Left renal pelvis (tissue), 4 donors: ENCODE measurements at places on chromosomes 3 and 15.

GRCh38 chr15:59244337-59244736, 37.7 kb downstream of the LDHAL6B start:
- peak; percentile 19 for DNase-seq

DNA sequence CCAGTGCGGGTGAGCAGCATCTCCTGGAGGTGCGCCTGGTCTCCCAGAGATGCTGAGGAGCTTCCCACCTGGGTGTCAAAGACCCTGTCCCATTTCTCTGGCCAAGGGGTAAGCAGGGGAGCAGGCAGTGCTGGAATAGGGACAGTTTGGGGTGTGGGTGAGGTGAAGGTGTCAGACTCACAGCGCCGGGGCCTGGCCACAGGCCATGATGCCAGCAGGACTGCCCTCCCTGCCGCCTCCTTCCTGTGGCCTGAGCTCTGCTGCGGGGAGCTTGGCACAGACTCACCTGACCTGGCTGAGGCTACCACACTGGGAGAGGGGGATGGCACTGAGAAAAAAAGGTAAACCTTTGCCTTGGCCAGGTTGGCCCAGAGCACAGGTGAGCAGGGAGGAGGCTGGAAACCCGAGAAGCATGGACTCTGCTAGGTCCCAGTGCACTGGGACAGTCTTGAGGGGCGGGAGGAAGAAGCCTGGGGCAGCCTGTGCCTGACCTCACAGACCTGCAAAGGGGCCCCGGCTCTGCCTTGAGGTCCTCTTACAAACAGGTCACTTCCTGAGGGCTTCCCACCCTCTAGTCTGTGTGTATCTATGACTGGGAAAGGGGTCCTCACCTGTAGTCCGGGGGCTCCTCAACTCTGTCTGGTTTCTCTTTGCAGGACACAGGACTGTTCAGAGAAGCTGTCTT, 28.2 kb downstream of the GRAMD2A start:
- no peak for DNase-seq

DNA sequence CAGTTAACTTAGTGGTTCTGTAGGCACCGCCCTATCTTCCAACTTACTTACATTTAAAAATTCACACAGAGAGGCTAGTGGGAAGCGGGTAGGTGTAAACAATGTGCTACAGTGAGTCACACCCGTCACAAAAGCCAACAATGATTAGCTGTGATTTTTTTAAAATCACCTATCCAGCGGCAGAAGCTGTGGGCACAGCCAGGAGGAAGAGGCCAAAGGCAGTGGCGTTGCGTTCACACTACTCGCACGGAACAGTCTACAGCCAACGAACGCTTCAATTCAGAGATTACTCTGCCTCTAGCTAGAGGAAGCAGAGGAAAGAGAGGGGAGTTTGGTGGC, 2.5 kb upstream of the NLGN1 start:
- no peak for DNase-seq

DNA sequence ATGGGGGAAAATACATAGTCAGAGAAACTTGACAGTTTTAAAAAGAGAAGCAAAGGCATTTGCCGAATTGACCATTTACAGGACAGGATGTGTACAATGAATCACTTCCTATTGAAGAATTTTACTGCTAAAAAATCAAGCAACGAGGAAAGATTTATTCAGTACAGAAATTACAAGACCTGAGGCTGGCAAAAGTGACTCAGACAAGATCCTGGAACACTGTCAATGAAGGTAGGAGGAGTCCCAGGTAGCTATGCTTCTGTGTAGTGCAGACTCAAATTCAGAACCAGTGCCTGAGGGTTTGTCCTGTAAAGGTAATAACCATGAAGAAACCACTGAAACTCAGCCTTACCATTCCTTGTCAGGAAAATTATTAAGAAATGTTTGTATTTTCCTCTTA, 120.9 kb downstream of the ZMAT3 start:
- DNase-seq, result no peak

- DNase-seq, result no peak
Observed at GRCh38 chr15:56207092-56207491, 36.6 kb downstream of the RFX7 start.

DNA sequence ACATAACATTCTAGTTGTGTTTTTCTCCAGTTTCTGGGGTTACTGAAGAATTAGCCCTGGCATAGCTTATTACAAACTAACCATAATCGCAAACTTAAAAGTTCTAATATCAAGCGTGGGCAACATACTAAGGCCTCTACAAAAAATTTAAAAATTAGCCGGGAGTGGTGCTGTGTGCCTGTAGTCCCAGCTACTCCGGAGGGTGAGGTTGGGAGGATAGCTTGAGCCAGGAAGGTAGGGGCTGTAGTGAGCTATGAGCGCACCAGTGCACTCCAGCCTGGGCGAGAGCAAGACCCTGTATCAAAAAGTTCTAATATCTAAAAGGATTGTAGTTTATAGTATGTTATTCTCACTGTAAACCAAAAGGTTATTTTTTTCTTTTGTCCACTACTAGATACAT, 1.1 kb downstream of the OIP5 start:
- DNase-seq, result no peak

GRCh38 chr3:110378481-110378880, 693.1 kb upstream of the NECTIN3 start:
- no peak for DNase-seq

DNA sequence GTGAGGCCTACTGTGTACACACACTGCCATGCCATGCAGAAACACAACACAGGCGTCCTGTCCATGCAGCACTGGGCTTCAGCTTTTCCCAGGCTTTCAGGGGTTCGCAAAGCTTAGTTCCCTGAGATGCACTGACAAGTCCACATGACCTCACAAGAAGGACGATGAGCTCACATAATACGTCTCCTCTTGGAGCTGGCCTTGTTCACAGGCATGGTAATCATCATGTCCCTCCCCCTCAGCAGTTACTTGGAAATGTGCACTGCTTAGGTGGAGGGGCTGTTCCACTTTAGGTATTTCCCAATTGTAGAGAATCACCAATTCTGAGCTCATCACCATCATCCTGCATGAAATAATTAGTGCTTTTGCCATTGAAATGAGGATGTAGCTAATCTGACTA, 308.8 kb downstream of the LRTM1 start:
- no peak for DNase-seq

DNA sequence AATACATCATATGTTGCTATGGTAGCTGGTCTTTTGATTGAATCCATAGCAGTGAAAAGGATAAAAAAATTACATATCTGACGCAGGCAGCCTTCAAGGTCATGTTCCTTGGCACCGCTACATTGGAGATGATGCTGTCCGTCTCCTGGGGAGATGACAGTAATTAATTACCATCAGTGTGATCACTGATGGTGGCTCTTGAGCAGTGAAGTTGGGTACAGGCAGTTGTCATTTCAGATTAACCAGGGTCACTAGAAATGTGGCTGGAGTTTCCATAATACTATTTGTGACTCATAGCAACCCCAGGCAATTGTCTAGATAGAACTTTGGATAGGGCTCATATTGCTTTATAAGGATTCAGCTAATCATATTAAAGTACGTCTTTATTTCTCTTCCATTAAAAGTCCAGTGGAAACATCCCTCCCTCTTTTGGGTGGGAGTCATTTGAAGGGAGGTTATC, 136.3 kb downstream of the THSD4 start:
- no peak for DNase-seq

GRCh38 chr3:123686251-123686650, 101.4 kb upstream of the HACD2 start:
- DNase-seq, result no peak

GRCh38 chr3:41364736-41365135, 165.4 kb downstream of the CTNNB1 start:
- no peak for DNase-seq

DNA sequence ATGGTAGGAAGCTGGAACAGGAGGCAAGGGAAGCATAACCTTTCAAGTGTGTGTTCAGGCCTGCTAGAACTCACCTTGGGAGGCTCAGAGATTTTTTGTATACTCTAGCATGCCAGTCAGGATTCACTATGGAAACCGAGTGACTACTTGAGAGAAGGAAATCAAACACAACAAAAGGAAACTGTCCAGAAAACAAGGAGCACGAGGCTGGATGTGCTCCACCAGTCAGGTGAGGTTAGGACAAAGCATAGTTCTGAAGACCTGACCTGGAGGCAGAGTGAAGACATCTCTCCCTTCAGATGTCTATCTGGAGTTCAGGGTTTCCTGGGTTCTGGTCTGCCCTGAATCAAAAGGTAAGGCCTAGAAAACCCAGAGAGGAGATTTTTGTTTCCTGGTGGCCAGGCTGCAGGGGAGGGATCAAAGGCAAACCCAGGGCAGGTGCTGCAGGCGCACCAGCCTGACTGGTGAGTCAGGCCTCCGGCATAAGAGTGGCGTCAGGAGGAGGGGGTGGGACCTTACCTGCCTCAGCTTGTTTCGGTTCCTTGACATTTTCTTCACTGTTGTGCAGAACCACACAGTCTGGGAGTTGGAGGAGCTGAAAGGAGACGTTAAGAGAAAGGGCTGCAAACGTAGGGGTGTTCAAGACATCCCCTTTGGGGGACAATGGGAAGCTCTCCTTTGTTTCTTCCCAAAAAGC, 52.2 kb upstream of the OSBPL11 start:
- DNase-seq, result no peak

DNA sequence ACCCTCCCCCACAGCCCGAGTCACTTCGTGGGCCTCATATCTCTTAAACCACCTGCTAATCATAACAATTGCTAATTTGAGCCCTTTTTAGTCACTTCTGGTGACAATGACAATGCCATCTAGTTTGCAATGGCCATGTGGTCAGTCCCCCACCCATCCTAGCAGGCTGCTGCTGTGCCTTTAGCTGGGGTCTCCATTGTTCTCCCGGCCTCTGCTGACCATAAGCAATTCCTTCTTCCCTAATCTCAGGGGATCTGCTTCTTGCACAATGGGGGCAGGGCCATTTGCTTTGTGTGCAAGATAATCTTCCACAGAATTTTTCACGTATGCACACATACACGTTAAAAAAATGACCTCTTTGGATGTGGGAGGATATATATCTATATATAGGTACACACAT, 406.1 kb upstream of the ONECUT1 start:
- no peak for DNase-seq

DNA sequence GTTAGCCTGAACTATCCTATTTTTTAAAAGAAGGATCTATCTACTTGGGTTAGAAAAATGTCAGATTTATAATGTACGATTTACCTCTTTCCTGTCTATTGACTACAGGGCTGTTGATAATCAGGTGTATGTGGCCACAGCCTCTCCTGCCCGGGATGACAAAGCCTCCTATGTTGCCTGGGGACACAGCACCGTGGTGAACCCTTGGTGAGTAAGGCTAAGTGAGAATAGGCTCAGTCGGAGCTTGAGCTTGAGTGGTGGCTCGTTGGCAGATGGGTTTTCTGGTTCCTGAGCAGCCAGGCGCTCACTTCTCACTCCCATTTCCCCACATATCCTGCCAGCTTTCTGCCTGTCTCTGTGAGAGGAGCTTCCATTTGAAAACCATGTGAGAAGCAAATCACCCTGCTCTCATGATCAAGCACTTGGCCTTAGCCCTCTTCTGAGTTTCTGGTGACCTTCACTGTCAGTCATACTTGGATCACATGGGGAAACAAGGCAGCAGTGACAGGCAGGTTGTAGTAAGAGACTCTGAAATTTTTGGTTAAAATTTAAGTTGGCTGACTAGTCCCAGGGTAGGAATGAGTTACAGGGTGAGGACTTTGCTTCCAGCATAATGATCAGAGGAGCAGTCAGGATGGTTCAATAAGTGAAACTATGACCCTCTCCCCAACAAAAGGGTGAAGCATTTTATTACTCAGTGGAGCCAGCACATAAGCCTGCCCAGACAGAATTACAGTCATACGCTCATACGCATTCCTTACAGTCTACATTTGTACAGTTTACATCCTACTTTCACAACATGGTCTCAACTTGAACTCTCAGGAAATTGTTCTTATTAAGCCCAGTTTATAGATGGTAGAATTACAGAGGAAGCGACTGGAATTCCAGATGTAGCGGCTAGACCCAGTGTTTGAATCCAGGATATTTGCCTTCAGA, 18.0 kb downstream of the NIT2 start:
- DNase-seq, result no peak

- DNase-seq, result no peak
Observed at GRCh38 chr3:190158261-190158660, 37.6 kb upstream of the P3H2 start.

- DNase-seq, result no peak
Observed at GRCh38 chr3:55332176-55332575, 154.9 kb downstream of the WNT5A start.

DNA sequence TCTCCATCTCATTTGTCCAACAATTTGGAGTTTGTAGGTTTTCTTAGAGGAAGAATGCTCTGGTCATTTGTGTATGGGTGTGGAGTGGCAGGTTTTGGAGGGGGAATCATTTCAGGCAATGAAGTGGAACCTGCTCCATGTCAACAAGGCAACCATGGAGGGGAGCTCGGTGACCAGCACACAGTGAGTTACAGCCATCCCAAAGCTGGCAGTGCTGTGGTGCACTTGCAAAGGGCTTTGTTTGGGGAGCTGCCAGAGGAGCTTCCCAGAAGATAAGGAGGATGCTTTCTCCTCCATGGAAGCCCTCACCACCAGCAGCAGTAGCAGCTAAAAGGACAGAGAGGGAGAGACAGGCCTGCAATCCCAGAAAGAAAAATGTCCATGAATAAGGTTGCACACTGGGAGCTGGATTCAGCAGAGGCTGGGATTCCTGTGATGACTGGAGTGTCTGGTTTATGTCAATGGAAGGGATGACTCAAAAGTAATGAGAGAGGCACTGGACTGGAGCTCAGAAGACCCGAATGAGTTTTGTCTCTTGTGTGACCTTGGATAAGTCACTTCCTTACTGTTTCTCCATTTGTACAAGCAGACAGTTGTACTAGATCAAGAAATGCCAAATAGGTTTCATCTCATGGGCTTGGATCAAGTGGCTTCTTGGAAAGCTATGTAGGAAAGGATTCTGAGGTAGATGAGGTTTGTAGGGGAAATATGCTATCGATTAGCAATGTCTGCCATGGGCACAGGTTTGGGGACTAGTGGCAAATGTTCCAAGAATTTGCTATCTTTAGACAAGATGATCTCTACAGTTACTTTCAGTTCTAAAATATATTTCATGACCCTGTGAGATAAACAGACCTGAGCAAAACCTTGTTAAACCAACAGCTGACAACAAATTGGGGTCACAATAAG, 27.2 kb upstream of the UBE2Q2 start:
- DNase-seq, result no peak

DNA sequence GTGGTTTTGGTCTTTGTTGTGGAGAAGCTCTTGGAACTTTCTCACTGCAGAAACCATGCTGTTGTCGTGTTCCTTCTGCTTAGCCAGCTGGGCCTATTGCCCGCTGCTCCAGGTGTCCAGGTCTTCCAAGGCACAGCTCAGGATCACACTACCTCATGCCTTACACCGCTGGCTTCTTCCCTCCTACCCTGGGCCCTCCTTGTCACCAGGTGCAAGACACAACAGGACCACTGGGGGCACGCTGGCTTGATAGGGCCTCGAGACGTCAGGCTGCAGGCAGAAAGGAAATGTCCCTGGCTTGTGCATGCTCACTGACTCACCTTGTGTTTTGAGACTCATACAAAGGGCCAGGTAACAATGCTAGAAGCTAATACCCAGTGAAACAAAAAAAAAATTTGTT, 32.3 kb downstream of the PAQR9 start:
- no peak for DNase-seq
